ENCODE measurements at places on chromosomes 11 and 22. TPM values are rescaled to one million over a fixed set of nuclear protein-coding genes. Genes with fewer than 3 reads are reported as not detected.

The RASSF10 gene
- 1.5 TPM for total RNA-seq

The TTC38 gene
- total RNA-seq: 11.7 TPM

The TRIM49 gene
- total RNA-seq: not detected

The OR5F1 gene
- not detected for total RNA-seq

The IL17REL gene
- not detected for total RNA-seq

The EFCAB6 gene
- total RNA-seq: 1.1 TPM

The MS4A6A gene
- total RNA-seq: not detected

The C22orf42 gene
- total RNA-seq: not detected

The MPPED1 gene
- total RNA-seq: not detected

The NRGN gene
- not detected for total RNA-seq

The ATG13 gene
- 27.5 TPM for total RNA-seq

The KCNJ11 gene
- total RNA-seq: 0.24 TPM

The RCOR2 gene
- total RNA-seq: 1.9 TPM

The B4GALNT4 gene
- 29.4 TPM for total RNA-seq

The OLFML1 gene
- not detected for total RNA-seq

The P4HA3 gene
- total RNA-seq: not detected

The XPNPEP3 gene
- 4.6 TPM for total RNA-seq

The CABP7 gene
- not detected for total RNA-seq

The TPBGL gene
- total RNA-seq: not detected

The SPATA19 gene
- not detected for total RNA-seq

The SCGB1C1 gene
- not detected for total RNA-seq

The OR5P2 gene
- not detected for total RNA-seq

The DDTL gene
- total RNA-seq: 0.43 TPM

The CREB3L1 gene
- total RNA-seq: not detected

The ART5 gene
- total RNA-seq: not detected
